H7 (cell line): ENCODE measurements at places on chromosomes 13 and 19. TPM values are rescaled to one million over a fixed set of nuclear protein-coding genes. Genes with fewer than 3 reads are reported as not detected.

The CYP2S1 gene
- 60.4 and 108 TPM in 2 replicates for total RNA-seq

The FAM83E gene
- total RNA-seq, result 3.8 and 4.0 TPM in 2 replicates

The ZSCAN4 gene
- total RNA-seq, result not detected in 2 replicates

DNA sequence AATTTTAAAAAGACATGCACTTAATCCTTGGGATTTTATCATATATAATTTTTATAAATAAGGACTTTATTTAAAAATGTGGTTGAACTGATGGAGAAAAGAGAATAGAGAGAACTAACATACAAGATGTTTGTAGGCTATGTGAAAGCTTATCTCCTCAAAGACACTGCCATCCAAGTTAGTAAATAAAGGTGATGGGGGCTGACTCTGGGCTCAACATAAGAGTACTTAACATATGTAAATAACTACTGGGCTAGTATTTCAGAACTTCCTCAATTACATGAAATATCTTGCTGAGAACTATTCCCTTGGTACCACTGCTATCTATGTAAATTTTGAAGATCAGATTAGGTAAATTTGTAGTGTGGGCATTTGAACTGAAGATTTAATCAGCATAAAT, 1017.3 kb upstream of the PCDH20 start:
- peak; percentile 2 for DNase-seq

GRCh38 chr13:42041011-42041683, 7.3 kb upstream of the DGKH start:
- DNase-seq, result peak; percentile 68

- peak; percentile 76 for DNase-seq
Measured at GRCh38 chr19:55640043-55640576, 692 bp upstream of the ZNF580 start.

- peak; percentile 80 for DNase-seq
Measured at GRCh38 chr19:18274219-18274780, at the start of gene IQCN. Gene IQCN (minus strand): TSS chr19:18274452. CDS start chr19:18269478, 4,974 bp downstream.
